ENCODE measurements at places on chromosomes 13 and 19. TPM values are rescaled to one million over a fixed set of nuclear protein-coding genes. Genes with fewer than 3 reads are reported as not detected.

- no peaks in the 10 kb centered on the region for H3K27me3 ChIP-seq
- H3K4me1 ChIP-seq, result peaks cover 4% of the 10 kb centered on the region
- H3K36me3 ChIP-seq, result peaks cover 12% of the 10 kb centered on the region
- DNase-seq, result no peak
Measured at GRCh38 chr19:5093948-5094718, 125.2 kb downstream of the KDM4B start.

The TINCR gene
- not detected for polyA plus RNA-seq

DNA sequence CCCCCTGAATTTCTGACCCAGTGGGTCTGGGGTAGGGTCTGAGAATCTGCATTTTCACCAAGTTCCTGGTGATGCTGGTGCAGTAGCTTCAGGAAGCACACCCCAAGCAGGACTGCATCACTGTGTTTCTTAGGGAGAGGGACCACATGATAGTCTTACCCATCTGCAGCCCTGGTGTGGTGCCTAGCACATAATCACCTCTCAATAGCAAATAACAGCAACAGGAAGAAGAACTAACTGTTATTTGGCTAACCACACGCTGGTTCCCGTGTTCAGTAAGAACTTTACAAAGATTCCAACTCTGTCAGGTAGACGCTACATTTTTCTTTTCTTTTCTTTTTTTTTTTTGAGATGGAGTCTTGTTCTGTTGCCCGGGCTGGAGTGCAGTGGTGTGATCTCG lies 41.9 kb upstream of the SPATA13 start:
- H3K27ac ChIP-seq, result no peak overlapping the region
- no peaks in the 10 kb centered on the region for H3K4me1 ChIP-seq
- DNase-seq, result no peak
- peaks cover 28% of the 10 kb centered on the region for H3K27me3 ChIP-seq

DNA sequence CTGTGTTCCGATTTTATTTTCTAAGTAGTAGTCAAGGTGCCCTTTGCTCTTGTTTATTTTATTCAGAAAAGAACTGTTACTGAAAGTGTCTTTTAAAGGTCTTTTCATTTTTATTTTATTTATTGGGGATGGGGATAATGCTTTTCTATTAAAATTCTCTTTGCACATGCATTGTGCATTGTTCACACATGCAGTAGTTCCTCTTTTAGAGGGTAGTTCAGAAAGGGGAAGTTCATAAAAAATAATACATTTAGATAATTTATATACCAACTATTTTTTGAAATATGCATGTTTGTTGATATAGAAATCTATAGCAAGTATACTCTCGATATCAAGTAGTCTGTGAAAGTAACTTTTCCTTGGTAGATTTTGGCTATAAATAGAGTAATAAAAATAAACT lies 3.5 kb downstream of the GPC5 start:
- H3K27me3 ChIP-seq, result no peaks in the 10 kb centered on the region
- peaks cover 13% of the 10 kb centered on the region for H3K4me1 ChIP-seq
- H3K4me3 ChIP-seq, result peak overlapping the region; percentile 40
- no peak overlapping the region for H3K27ac ChIP-seq
- no peaks in the 10 kb centered on the region for H3K36me3 ChIP-seq

DNA sequence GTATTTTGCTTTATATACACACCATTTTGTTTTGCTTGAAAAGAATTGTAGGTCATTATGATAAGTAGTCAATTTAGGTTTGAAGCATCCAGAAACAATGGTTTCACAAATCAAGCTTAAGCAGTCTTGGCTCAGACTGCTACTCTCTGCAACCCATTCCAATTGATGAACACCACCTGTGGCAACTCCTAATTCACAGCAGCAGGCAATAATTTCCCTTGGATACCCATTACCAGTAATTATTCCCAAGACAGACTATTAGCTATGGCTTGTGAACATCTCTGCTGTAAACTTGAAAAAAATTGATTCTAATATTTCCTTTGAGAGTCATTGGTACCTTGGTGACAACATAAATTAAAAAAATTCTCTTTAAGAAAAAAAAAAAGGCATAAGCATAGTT lies 299.3 kb upstream of the SLITRK6 start:
- no peak overlapping the region for H3K4me3 ChIP-seq
- H3K27me3 ChIP-seq, result no peaks in the 10 kb centered on the region
- H3K27ac ChIP-seq, result no peak overlapping the region
- no peaks in the 10 kb centered on the region for H3K36me3 ChIP-seq
- H3K4me1 ChIP-seq, result no peaks in the 10 kb centered on the region

The SOX21 gene
- polyA plus RNA-seq, result not detected

All from naive B cell (primary cell).